Cardiac atrium fibroblast (primary cell): ENCODE measurements at places on chromosomes 7 and 10. TPM values are rescaled to one million over a fixed set of nuclear protein-coding genes. Genes with fewer than 3 reads are reported as not detected.

ATOH7 gene
- not detected in 2 replicates for total RNA-seq

OR2A12 gene
- not detected in 2 replicates for total RNA-seq

TMEM209 gene
- total RNA-seq, result 7.6 and 8.5 TPM in 2 replicates

RADIL gene
- 0.97 and 8.8 TPM in 2 replicates for total RNA-seq

IFIT2 gene
- total RNA-seq, result 3.6 and 6.5 TPM in 2 replicates

PRSS37 gene
- total RNA-seq, result not detected in 2 replicates

OR2A5 gene
- total RNA-seq, result not detected in 2 replicates

TEX36 gene
- total RNA-seq, result not detected in 2 replicates

PTPN20 gene
- not detected in 2 replicates for total RNA-seq

STEAP1 gene
- total RNA-seq, result 29.4 and 72.7 TPM in 2 replicates

ADCYAP1R1 gene
- total RNA-seq, result not detected in 2 replicates

MGAM2 gene
- total RNA-seq, result not detected in 2 replicates
